ENCODE measurements at places on chromosomes 12 and 14.

DNA sequence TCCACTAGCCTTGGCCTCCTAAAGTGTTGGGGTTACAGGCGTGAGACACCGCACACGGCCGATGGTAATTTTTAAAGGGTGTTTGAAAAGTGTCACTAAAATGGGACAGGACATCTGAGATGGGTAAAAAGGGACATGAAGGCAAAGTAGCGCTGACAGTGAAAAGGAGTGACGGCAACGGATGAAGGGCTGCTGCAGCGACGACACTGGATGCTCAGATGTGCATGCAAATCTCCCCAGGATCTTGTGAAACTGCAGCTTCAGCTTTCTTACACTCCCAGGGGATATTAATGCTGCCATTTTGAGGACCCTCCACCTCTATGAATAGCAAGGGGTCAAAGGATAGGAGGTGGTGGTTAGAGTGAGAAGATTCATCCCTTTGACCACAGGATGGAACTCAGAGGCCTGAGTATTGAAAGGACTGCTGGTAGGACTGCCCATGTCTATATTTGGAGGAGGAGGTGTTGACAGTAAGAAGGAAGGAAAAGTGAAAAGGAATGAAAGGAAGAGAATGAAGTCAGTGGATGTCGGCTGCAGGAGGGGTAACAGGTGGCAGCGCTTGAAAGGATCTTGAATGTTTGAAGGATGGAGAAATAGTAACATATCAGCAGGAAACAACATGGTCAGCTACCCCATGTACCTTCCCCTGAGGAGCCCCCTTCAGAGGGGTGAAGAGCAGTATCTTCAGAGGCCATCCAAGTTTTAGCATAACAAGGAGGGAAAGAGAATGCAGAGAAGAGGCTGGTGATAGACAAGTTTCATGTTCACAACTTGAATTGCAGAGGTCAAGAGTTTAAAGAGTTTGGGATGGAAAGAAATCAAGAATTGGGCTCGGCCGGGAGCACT, 37.1 kb downstream of the CLIP1 start:
- DNase-seq, result no peak

GRCh38 chr14:76701981-76702380, 59.3 kb upstream of the VASH1 start:
- DNase-seq, result no peak

- no peak for DNase-seq
Measured at GRCh38 chr14:32367516-32367915, 38.4 kb downstream of the AKAP6 start.

GRCh38 chr12:98042668-98043067, 472.7 kb upstream of the TMPO start:
- no peak for DNase-seq
